Activated CD8-positive, alpha-beta T cell treated with anti-CD3 and anti-CD28 coated beads, Interleukin-2, amount 10 ng/mL, durations not matched to agents 7 days and 5 days (primary cell): ENCODE measurements at places on chromosomes 2 and 18.

DNA sequence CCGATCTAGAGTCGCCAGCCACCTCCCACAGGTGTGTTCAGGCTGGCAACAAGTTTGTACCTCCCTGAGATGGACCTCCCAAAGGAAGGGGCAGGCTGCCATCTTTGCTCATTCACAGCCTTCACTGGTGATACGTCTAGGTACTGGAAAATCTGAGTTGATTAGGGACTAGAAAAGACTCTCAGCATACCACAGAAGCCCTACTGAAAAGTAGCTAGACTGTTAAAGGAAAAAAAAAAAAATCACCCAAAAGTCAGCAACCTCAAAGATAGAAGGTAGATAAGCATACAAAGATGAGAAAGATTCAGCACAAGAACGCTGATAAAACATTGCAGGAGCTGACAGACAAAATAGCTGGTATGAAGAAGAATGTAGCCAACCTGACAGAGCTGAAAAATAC, 128.6 kb upstream of the WDR75 start:
- no peak for DNase-seq

DNA sequence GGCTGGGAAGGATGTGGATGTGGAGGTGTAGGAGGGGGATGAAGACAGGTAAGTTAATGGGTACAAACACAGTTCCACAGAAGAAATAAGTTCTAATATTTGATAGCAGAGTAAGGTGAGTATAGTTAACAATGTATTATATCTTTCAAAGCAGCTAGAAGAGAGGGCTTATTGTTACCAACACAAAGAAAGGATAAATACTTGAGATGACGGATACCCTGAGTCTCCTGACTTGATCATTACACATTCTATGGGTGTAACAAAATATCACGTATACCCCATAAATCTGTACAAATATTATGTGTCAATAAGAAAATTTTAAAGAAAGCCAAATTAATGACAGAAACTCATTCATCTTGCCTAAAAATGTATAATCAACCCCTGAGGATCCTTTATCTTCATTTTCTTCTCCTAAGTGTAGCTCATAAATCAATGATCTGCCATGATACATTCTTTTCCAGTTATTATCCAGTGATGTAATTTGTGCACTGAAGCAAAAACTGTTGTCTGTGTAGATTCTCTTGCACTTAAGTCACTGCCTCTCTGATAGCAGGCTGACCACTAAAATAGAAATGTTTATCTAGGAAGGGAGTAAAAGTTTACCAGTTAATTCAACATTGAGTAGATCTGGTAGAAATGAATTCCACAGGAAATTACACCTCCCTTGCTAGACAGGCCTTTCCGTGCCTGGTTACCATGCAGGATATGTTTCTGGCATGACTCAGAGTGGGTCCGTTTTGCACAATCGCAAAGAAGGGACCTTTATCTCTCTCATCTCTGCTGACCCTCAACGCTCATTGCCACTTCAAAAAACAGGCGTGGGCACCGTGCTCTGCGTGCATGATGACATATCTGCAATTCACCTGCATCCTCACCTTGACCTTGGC, 249.7 kb upstream of the NCKAP5 start:
- no peak for DNase-seq

GRCh38 chr2:191441496-191442214, 196.5 kb downstream of the MYO1B start:
- no peak for DNase-seq

DNA sequence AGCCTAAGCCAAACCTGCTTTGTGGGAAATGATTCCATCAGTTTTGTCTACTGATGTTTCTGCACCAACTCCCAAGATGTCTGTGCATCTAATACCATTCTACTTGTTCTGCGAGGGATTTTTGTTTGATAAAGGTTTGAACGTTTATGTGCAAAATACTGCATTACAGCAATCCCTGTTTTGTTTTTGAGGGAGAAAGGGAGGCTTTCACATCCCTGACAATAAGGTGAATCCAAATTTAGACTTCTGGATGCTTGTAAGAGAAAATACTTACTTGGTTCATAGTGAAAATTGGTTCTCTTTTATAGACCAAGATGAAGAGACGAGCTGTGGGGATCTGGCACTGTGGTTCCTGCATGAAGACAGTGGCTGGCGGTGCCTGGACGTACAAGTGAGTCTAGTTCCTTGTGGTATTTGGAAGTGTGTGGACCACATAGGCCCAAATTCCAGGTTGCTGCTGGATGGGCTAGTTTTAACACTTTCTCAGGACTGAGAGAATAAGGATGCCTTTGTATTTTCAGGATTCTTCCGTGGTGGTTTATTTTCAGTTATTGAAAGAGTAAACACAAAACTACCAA, 1.1 kb downstream of the RPL37A start:
- DNase-seq, result no peak

GRCh38 chr2:198788676-198789075, 669.1 kb downstream of the SATB2 start:
- DNase-seq, result no peak

DNA sequence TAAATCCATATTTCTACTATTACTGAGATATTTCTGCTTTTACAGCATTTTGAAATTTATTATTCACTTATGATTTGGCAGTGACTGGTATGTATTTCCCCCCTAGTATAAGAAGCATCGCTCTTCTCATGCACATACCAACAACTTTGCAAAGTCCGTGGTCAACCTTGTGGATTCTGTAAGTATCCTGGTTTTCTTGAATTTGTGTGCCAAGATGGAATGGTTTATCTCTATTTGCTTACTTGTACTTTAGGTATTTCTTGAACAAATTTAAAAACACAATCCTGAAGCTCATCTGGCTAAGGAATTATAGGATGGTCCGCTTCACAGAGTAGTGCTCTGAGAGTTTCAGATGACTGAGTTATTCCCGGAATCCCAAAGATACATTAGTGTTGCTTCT, 85.0 kb upstream of the FAM237A start:
- no peak for DNase-seq

DNA sequence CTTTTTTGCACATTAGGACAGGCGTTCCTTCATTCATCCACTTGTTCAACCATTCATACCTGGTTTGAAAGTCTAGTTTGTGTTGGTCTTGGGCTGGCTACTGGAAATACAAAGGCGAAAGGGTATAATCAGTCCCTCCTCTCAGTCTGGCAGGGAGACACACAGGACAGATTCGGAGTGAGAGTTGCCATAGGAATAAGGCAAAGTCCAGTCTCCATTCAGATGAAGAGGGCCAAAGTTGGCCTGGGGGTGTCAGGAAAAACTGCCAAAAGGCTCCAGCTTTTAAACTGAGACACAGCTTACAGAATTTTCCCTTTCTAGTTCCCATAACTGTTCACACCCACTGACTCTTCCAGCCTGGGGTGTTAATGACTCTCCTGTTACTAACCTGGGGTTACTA, 96.3 kb upstream of the AQP4 start:
- no peak for DNase-seq

- no peak for DNase-seq
Observed at GRCh38 chr18:35755369-35755768, 173.8 kb downstream of the GALNT1 start.

DNA sequence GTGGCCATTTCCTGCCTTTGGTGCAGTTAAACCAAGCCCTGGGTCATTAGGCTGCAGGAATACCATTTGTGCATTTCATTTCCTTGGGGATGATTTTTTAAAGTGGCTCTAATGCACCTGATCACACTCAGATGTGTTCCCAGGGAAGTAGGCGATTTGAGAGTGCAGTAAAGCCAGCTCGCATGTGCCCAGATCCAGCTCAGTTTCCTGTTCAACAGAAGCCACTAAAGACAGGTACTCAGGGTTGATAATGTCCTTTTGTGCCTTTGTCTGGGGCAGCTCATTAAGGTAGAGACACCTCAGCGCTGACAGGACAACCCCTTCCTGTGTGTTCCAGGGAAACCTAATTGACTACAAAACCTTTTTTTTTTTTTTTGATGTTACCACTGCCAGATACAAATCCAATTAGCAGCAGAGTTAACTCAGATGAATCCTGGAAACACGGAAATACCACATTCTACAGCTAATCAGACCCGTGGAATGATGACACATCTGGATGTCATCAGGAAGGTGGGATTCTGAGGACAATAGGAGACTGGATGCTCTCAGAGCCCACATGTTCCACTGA, 15.2 kb upstream of the CHRNA1 start:
- no peak for DNase-seq

- peak; percentile 30 for DNase-seq
Observed at GRCh38 chr2:201858281-201859184, 52.2 kb downstream of the CDK15 start.

- DNase-seq, result no peak
Observed at GRCh38 chr2:48339451-48339850, 190.5 kb upstream of the STON1 start.

DNA sequence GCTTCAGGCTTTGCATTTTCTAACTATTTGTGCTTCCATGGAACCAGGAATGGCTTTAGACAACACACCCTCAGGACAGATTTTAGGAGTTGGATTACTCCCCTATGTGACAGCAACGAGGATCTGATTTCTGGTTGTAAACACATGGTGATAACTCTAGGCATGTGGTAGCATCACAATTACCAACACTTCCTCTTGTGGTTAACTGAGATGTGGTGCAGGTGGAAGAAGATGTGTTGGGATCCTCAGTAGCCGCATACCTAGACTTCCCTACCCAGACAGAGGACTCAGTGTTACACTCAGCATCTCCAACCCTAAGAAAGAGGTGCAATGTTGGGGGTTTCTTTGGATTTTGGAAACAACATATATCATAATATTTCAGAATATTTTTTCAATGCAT, 234.8 kb downstream of the DOK6 start:
- DNase-seq, result no peak

DNA sequence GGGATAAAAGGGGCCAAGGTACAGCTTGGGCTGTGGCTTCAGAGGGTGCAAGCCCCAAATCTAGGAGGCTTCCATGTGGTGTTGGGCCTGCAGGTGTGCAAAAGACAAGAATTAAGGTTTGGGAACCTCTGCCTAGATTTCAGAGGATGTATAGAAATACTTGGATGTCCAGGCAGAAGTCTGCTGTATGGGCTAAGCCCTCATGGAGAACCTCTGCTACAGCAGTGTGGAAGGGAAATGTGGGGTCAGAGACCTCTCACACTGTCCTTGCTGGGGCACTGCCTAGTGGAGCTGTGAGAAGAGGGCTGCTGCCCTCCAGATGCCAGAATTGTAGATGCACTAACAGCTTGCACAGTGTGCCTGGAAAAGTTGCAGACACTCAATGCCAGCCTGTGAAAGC, 880.6 kb upstream of the ID2 start:
- no peak for DNase-seq

DNA sequence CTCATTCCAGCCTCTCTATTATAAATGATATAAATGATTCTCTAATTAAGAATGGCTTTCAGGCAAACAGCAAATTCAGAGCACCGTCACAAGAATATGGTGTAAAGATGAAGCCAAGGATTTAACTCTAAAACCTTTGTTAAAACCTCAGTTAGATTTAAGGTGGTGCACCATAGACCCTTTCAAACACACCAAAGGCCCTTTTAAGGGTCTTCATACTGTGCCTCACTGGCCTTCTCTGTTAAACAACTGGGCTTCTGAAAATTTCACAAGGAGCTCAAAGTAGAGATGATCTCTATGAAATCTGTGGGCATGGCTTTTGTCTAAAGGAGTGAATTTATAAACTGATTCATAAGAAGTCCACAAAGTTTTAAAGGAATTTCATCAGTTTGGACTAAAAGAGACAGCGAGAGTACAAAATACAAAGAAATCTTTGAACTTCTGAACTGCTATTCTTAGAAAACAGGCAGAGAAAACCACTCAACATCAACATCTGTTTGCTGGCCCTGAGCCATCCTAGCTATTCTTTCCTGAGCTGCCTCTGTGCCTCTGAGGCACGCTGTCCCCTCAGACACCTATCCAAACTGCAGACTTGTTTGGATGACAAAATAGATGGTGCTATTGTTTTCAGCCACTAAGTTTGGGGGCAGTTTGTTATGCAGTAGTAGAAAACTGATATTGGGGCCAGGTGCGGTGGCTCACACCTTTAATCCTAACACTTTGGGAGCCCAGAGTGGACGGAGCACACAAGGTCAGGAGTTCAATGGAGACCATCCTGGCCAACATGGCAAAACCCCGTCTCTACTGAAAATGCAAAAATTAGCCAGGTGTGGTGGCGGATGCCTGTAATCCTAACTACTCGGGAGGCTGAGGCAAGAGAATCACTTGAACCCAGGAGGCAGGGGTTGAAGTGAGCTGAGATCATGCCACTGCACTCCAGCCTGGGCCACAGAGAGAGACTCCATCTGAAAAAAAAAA, 72.9 kb upstream of the MYCN start:
- DNase-seq, result no peak

DNA sequence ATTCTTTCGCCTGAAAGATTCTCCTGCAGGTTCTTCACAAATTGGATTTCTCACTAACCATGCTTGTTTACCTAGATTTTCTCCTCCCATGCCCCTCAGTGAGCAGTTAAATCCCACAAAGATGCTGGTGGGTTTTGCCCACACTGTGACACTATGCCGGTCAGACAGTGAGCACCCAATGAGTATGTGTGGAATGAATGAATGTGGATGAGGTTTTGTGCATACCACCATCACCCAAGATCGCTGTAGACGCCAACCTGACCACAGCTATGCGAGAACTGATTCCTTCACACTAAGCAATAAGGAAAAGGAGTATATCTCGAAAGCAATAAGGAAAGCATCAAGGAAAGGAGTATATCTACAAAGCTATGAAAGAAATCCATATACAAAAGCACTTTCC, 116.7 kb downstream of the PID1 start:
- DNase-seq, result no peak

GRCh38 chr18:74477771-74478170, 18.4 kb upstream of the CNDP2 start:
- DNase-seq, result no peak

DNA sequence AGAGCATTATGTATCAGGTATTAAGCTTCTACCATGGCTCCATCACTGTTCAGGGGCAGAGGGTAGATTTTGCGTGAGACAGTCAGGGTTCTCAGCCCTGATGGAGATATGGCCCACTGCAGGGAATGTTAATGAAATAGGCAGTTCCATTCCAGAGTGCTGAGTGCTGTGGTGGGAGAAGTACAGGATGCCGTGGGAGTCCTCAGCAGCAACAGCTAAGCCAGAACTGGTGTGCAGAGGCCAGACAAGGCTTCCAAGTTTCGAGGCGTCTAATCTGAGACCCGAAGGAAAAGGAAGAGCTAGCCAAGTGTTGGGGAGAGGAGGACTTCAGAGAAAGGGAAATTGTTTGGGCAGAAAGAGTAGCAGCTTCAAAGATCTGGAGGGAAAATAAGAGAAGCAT, 30.2 kb upstream of the MAPRE2 start:
- DNase-seq, result no peak
